Activated naive CD8-positive, alpha-beta T cell treated with anti-CD3 and anti-CD28 coated beads for 36 hours (primary cell): ENCODE measurements at places on chromosomes 7 and 10. TPM values are rescaled to one million over a fixed set of nuclear protein-coding genes. Genes with fewer than 3 reads are reported as not detected.

Gene SLC16A9
- total RNA-seq: 2.4 TPM

Gene LIPM
- total RNA-seq: not detected

Gene AKR1D1
- not detected for total RNA-seq

Gene FRA10AC1
- total RNA-seq: 13.9 TPM

Gene LDB3
- 0.06 TPM for total RNA-seq

Gene PLA2G12B
- total RNA-seq: not detected

Gene CPED1
- not detected for total RNA-seq

Gene CPA4
- total RNA-seq: not detected

Gene PDGFA
- total RNA-seq: 3.3 TPM

Gene PAPOLB
- 0.04 TPM for total RNA-seq

Gene KLF14
- total RNA-seq: not detected

Gene TMEM72
- not detected for total RNA-seq

Gene MSS51
- total RNA-seq: 0.94 TPM

Gene ZNF479
- total RNA-seq: not detected

Gene LRGUK
- not detected for total RNA-seq

Gene BUB3
- 257 TPM for total RNA-seq

Gene GHRHR
- not detected for total RNA-seq

Gene ZNF777
- total RNA-seq: 19.3 TPM

Gene FGF8
- not detected for total RNA-seq

Gene ATOH7
- not detected for total RNA-seq

Gene TSPAN33
- total RNA-seq: 19.5 TPM

Gene UNC5B
- not detected for total RNA-seq
